ENCODE measurements at places on chromosomes 13 and 19.

DNA sequence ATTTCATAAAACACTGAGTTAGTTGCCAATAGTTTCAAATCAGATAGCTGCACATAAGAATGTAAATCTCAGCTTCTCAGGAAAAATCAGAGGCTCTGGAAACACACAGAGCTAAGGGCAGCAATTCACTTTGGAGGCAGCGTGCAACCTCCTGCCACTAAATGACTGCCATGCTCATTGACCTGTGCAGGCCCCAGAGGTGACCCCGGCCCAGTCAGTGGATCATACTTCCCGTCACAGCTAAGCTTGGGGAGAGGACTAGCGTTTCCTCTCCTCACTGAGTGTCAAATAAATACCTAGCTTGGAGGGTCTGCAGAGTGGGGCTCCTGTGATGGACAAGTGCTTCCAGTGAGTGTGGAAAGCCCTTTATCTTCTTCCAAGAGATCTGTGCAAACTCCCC is 67.2 kb downstream of the UQCRFS1 start:
- no peak for DNase-seq

DNA sequence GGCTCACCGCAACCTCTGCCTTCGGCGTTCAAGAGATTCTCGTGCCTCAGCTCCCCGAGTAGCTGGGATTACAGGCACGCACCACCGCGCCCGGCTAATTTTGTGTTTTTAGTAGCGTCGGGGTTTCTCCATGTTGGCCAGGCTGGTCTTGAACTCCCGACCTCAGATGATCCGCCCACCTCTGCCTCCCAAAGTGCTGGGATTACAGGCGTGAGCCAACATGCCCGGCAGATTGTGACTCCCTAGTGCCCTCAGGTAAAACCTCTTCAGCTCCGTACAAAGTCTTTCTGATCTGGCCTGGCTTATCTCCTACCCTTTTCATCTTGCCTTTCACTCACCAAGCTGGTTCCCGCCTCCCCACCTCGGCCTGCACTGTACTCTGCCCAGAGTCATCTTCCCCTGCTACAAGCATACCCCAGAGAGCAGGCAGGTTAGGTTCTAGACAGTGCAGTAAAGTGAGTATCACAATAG is 15.0 kb downstream of the BICRA start:
- DNase-seq = no peak

DNA sequence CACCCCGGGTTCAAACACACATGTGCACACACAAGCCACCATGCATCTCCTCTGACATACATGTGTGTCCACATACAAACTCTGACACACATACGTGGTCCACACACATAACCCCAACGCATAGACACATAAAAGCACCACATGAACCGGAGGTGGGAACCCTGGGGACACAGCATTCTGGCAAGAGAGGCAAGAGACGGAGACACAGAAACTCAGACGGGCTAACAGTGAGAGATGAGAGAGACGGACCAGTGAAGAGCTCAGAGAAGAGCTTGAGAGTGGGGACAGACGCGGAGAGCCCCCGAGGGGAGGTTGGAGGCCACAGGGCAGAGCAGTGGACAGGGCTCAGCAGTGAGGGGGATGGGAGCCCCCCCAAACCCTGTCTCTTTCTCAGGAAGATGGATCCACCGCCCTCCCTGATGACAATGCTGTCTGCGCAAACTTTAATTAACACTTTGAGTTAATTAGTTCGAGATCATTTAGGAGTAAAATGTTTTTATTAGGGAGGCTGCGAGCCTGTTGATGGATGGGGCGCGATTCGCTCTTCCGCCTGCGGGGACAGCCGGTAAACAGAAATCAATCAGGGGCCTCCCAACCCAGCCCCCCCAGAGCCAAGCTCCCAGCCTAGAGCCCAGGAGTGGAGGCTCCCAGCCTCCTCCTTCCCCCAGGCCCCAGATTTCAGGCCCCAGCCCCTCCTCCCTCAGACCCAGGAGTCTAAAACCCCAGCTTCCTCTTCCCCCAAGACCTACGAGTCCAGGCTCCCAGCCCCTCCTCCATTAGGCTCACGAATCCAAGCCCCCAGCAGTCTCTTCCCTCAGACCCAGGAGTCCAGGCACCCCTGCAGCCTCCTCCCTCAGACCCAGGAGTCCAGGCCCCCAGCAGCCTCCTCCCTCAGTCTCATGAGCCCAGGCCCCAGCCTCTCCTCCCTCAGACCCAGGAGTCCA is 9.5 kb upstream of the ERFL start:
- DNase-seq = no peak

GRCh38 chr13:71399631-71400215 is 467.3 kb downstream of the DACH1 start:
- DNase-seq = no peak

- DNase-seq = peak; percentile 97
Measured at GRCh38 chr19:40465557-40466218, at the start of gene BLVRB. TSS of gene BLVRB (minus strand) at chr19:40465745. CDS start at chr19:40465688, 57 bp downstream.
